ENCODE measurements at places on chromosomes 5 and 9.

DNA sequence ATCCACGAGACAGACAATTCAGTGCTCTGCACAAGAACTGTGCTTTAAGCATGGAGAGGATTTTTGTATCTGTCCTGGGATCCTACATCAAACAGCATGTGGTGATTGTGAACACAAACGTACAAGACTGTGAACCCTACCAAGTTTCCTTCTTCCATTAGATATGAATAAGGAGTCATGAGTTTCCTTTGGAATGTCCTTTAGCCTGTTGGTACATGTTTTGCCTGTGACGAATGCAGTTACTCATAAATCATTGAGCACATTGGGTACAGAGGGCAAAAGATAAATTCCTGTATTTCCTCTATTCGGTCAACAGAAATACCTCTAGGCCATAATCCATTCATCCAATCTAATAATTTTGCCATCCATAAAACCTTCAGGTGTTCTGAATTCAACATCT lies 61.5 kb downstream of the FXN start:
- no peak for DNase-seq

GRCh38 chr5:59275510-59276324 lies 617.8 kb downstream of the PDE4D start:
- DNase-seq: no peak

- no peak for DNase-seq
These were observed 797 bp upstream of the FBXO38 start for GRCh38 chr5:148382961-148383360.

GRCh38 chr5:121188849-121189248 lies 662.8 kb upstream of the FTMT start:
- DNase-seq: no peak

DNA sequence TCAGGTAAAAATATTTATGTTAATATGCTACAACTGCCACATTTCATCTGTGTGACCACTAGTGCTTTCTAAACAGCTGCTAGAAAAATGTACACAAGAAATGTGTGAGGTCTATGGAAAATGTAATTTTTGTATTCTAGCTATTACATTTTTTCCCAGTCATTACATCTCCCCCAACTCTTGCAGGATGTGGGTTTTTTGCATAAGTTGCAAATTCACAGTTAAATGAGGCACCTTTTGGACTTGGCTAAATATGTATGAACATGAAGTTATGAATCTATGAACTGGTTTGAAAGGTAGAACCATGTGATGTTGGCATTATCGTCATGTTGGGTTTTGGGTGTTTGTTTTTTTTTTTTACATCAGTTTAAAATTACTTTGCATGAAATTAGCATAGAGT lies 590.4 kb upstream of the WWC1 start:
- DNase-seq: no peak

DNA sequence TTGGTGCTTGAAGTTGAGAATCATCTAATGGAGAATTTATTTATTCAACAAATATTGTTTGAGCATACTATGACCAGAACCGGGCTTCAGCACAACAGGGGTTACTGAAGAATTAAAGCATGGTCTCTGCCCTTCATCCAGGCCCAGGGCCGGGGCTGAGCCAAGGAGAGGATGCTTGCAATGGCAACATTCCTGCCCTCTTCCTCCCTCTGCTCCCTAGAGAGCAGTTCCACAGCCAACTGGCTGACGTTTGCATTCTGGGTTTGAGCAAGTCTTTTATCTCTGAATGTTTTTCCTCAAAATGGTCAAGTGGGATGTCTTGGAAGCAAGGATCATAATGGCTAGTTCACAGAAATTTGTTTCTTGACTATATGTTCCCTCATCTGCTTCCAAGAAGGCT lies 80.7 kb downstream of the GLDC start:
- DNase-seq: no peak

DNA sequence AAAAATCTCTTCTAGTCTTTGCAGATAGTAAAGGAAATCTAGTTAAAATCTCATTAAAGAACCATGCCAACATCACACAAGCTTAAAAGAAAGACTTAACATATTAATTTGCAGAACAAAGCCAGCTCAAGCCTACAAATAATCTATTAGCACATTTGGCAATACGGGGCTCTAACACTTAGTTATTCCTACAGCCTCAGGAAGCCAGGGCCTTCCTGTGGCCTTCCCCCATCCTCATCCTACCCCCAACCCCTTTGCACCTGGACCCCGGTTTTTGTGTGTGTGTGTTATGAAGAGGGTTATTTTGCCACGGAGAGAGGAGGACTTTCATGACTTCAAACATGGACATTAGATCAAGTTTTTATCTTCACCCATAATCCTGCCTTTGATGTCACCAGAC lies 64.6 kb downstream of the FOXB2 start:
- DNase-seq: no peak

GRCh38 chr9:93471124-93471523 lies 17.7 kb upstream of the FAM120AOS start:
- no peak for DNase-seq

- DNase-seq: no peak
These were observed 95.7 kb downstream of the ACTBL2 start for GRCh38 chr5:57386958-57387357.

DNA sequence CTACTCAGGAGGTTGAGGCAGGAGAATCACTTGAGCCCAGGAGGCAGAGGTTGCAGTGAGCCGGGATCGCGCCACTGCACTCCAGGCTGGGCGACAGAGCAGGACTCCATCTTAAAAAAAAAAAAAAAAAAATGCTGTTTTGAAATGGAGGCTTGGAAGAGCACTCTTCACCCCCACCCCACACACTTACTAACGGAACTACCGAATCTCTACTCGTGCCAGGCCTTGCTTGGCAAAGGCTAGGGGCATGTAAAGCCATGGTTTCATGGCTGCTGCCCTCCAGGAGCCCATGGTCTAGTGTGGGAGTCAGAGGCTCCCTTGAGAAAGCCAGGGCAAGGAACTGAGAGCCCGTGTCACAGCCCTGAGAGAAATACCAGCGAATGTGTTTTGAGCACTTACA lies 21.3 kb downstream of the PCDHGC5 start:
- no peak for DNase-seq

DNA sequence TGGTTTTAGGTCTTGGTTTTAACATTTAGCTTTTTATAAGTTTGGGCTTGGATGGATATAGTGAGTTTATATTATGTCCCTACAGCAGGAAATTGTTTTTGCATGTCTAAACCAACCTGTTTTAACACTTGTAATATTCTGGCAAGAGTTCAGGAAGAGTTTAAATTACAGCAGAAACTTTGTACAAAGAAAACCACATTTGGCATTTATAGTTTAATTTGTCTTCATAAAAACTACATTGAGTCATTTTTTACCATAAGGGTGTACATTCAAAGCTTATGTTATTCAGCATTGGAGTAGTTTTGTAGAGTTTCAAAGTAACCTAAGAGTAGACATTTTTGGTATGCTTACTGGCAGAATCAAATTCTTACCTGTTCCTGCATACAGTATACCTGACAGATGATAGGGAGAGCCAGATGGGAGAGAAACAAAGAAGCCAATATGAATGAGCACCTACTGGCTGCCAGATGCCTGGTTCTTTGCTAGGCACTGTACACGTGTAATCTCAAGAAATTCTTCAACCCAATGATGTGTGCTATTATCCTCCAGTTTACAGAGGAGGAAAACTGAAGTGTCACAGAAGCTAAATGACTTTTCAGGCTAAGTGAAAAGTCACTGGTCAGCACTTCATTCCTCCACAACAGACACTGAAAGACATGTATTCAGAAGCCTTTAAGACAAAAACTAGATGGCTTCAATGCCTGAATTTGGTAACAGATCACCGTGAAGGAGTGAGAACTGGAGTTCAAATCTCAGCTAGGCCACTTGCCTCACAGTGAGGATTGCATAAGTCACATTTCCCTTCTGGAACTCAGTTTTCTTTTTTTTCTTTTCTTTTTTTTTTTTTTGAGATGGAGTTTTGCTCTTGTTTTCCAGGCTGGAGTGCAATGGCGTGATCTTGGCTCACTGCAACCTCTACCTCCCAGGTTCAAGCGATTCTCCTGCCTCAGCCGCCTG lies 25.9 kb upstream of the ECM2 start:
- DNase-seq: no peak

- no peak for DNase-seq
These were observed 176.2 kb downstream of the SEC61B start for GRCh38 chr9:99398241-99398640.

DNA sequence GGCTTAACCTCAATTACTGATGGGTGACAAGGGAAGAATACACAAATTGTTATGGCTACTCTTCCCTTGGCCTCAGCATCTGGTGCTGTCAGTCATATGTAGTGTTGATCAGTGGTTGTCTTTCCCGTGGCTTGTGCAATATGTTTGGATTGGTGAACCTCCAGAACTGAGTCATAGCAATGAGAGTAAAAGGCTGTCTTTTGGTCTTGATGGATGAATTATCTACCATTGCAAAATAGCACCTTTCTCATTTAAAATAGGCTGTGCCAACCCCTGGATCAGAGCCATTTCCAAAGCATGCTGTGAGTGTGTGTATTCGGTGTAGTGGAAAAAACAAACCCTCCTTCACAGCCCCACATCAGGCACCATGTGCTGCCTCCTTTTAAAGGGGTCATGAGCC lies 14.6 kb upstream of the F2R start:
- no peak for DNase-seq

- no peak for DNase-seq
These were observed 390.8 kb upstream of the PTGER4 start for GRCh38 chr5:40288800-40289485.

GRCh38 chr9:133932633-133933032 lies 59.5 kb downstream of the VAV2 start:
- no peak for DNase-seq

GRCh38 chr9:136854842-136855460 lies 2.8 kb downstream of the MAMDC4 start:
- DNase-seq: no peak

DNA sequence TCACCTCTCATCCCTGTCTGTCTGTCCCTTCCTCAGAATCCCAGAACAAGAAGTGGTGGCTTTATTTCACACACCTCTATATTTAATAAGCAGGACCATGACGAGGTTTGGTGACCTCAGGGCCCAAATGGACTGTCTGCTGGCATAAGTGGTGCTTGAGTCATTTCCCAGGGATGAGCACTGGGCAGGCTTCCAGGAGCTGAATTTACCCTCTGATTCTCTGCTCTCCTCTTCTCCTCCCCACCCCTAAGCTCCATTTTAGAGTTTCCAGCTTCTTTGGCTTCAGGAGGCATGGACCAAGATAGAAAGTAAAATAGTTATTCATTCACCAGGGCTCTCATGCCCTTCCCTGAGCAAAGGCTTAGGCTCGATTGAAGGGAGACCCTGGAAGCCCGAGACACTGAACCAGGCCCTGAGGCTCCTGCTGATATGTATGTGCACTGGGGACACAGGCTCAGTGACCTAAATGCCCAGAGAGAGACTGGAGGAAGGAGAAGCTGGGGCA lies 69.1 kb downstream of the PPARGC1B start:
- DNase-seq: no peak

DNA sequence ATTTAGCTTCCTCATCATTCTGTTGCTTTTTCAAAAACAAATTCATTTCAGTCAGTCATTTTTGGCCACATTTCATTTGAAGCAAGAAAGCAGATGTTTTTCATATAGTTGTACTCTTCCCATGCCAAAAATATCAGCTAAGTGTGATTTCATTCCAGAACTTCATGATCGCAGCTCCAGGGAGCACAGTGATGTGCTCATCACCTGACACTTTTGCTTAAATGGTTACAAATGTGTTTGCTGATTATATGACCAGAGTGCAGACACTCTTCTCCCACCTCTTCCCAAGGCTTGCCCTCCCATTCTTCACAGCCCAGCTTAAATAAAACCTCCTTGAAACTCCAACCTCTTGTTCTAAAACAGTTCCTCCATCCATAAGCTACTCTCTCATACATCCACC lies 32.6 kb downstream of the GABRB2 start:
- no peak for DNase-seq

- DNase-seq: no peak
These were observed 87.0 kb upstream of the BOD1 start for GRCh38 chr5:173703466-173703865.

GRCh38 chr5:149608936-149609545 lies 27.7 kb downstream of the ARHGEF37 start:
- DNase-seq: no peak

DNA sequence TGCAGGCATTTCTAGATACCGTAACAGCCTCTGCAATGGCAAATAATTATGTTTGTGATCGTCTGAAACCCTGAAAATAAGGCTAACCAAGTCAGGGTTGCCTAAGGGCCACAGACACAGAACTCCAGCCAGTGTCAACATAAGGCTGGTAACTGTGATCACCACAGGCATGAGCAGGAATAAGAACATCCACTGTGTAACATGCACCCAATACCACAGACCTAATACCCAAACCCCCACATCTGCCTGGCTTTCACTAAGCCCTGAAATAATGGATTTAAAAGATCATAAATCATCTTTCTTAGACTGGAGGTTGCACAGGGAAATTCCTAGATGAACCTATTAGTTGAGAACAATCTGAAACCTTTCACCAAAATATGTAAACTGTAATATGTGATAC lies 394.5 kb downstream of the NFIB start:
- no peak for DNase-seq

- no peak for DNase-seq
These were observed 2.4 kb upstream of the BTF3 start for GRCh38 chr5:73495772-73496335.

DNA sequence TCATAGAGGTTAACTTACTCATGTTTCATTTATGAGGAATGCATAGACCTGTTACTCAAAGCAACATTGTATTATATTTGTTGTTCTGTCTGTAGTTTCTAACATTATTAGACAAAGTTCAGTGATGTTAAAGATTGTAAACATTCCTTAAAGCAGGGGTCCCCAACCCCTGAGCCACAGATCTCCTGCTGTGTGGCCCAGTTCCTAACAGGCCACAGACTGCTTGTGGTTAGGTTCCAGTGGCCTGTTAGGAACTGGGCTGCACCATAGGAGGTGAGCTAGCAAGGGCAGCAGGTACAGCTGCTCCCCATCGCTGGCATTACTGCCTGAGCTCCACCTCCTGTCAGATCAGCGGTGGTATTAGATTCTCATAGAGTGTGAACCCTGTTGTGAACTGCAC lies 181.1 kb downstream of the KDM4C start:
- no peak for DNase-seq

DNA sequence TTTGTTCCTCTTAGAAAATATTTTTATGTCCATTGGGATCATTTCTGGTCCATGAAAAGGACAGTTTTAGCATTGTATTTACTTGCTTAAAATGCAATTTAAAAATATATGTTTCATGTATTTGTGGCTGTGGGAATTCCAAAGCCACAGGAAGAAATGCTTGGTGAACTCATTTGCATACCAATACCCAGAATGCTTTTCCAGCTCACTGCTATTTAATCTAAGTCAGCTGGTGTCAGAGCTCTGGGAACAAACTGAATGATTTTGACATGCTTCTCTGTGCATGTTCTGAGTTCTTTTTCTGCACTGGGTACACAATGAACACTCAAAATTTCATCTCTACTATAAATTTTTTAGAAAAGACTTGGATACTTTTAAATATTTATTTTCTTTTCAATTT lies 482.8 kb upstream of the ARRDC3 start:
- no peak for DNase-seq

- DNase-seq: no peak
These were observed 82.1 kb downstream of the GIN1 start for GRCh38 chr5:103037673-103038455.

GRCh38 chr9:2163231-2163885 lies 148.2 kb downstream of the SMARCA2 start:
- no peak for DNase-seq

All from NCI-H748 treated with DMSO at 0.1 percent for 48 hours (cell line).